ENCODE measurements at places on chromosomes 11 and 22.

GRCh38 chr11:16987205-16987568 is 27.0 kb downstream of the PLEKHA7 start:
- DNase-seq: no peak

- no peak for DNase-seq
These were observed 140.3 kb downstream of the CRYBB2 start for GRCh38 chr22:25359601-25360261.

GRCh38 chr11:117545706-117546105 is 218.1 kb downstream of the CEP164 start:
- no peak for DNase-seq

- DNase-seq: peak; percentile 62
These were observed 36.1 kb downstream of the MMP20 start for GRCh38 chr11:102589047-102589459.

DNA sequence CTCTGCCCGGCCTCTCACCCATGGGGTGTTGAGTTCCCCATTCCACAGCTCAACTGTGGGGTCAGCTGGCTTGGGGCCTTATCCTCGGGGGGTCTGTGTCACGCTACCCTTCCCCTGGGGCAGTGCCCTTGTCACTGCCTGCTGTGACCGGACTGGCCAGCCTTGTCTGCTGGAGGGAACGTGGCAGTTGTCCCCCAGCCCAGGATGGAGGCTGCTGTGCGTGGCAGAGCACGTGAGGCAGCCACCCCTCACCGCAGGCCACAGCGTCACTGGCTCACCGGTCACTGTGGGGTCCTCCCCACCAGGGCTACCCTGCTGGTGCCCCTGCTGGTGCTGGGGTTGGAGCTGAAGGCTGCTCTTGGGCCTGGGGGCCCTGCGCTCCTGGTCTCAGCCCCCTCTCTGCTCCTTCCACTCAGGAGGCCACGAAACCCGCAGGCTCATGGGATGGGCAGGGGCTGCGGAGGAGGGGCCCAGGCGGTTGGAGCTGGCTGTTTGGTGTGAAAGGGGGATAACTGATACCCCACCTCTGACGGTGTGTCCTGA is 13.4 kb downstream of the BRSK2 start:
- DNase-seq: no peak

- no peak for DNase-seq
These were observed 50.2 kb downstream of the LINC01488 start for GRCh38 chr11:69531717-69532088.

DNA sequence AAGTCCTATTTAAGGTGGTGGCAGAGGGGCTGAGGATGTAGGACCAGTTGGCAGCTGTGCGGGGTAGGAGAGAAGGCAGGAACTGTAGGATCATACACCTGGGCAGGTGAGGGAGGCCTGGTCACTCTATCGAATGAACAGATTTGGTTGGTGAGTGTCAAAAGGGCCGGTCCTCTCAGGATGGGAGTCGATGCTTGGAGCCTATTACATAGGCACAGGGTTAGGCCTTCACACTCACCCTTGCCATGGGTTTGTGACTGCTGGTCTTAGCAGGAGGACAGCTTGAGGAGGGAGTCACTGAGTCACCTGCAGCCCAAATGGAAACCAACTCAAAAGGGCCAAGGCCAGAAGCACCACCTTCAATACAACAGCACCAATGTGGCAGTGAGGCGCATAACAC is 80.2 kb upstream of the NARS2 start:
- DNase-seq: no peak

GRCh38 chr22:22113701-22114100 is 130.9 kb upstream of the VPREB1 start:
- DNase-seq: no peak

- peak; percentile 19 for DNase-seq
These were observed 31.9 kb upstream of the FAM181B start for GRCh38 chr11:82765466-82766034.

- no peak for DNase-seq
These were observed 2.4 kb downstream of the JAM3 start for GRCh38 chr11:134071306-134071705.

GRCh38 chr11:61512435-61512834 is 3.9 kb downstream of the LRRC10B start:
- DNase-seq: no peak

DNA sequence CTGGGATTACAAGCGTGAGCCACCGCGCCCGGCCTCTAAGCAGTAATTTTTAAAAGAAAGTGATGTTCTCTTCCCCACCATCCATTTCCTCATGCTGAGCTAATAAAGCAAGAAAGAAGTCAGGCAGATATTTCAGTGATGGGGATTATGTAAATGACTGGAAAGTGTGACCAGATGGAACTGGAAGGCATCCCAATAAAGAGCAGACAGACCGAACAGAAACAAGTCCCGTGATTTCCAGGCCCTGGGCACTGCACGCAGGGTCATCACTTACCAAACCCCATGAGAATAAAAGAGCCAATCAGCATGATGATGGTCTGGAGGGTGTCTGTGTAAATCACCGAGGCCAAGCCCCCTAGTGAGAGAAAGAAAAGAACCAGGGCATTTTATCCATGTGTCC is 18.2 kb downstream of the SLC5A4 start:
- DNase-seq: no peak

- DNase-seq: no peak
These were observed 7.2 kb downstream of the KCTD21 start for GRCh38 chr11:78181185-78181584.

GRCh38 chr11:57781529-57781943 is 19.9 kb downstream of the CTNND1 start:
- no peak for DNase-seq

DNA sequence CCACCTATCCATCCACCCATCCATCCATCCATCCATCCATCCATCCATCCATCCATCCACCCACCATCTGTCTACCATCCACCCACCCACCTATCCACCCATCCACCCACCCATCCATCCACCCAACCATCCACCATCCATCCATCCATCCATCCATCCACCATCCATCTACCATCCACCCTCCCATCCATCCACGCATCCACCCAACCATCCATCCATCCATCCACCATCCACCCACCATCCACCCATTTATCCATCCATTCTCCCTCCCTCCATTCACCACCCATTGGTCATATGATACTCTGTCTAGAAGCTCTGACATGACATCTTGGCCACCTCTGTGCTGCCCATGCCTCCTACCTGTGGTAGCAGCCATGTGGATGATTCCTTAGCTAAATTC is 31.7 kb downstream of the MUC2 start:
- DNase-seq: no peak

- no peak for DNase-seq
These were observed 39.7 kb downstream of the IGLL5 start for GRCh38 chr22:22927196-22927887.

DNA sequence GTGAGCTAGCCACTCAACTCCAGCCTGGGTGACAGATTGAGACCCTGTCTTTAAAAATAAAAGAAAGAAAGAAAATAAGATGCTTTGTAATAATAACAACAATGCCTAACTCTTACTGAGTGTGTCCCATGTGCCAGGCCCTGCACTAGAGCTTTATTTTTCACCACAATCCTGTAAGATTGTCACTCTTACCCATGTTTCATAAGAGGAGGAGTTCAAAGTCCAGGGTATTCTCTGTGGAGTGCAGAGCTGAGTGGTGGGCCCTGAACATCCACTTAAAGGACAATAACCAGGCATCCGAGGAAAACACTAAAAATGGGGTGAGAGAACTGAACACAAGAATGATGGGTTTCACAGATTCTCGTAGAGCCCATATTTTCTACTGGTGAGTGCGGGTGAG is 925 bp upstream of the C11orf52 start:
- DNase-seq: no peak

GRCh38 chr11:87239001-87239400 is 201.3 kb downstream of the TMEM135 start:
- no peak for DNase-seq

GRCh38 chr22:17269224-17269606 is 50.0 kb upstream of the ADA2 start:
- DNase-seq: no peak

- DNase-seq: no peak
These were observed 1054.0 kb downstream of the NTM start for GRCh38 chr11:132424433-132424832.

DNA sequence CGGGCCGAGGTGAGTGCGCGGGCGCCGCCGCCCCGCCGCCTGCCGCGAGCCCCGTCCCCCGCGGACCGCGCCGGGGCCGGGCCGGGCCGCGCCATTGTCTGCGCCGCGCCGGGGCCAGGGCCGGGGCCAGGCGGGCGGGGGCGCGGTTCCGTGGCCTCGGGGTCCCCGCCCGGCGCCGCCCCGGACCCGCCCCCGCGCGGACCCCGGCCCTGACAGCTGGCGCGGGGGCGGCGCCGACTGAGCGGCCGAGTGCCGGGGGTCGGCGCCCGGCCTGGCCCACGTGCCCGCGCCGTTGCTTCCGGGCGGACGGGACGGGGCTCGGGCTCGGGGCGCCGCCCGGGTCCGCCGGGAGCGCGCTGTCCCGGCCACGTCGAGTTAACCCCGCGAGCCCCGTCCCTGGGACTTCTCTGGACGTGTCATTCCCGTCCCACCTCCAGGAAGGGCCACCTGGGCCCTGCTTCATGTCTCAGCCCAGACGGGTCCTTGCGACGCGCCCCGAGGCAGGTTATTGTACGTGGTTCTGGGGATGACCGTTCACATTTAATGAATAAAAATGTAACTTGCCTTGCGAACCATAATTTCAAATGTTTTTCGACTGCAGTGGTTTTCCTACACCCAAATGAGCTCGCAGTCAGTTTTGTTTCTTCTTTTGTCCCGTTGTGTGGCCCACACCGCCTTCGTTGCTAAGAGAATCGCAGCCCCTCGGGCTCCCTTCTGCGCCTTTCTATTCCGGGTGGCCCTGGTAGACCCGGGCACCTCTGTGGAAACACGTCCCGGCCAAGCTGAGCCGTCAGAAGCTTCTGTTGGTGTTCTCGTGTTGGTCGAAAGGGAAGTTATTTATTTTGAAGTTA is 562 bp downstream of the ZBED4 start:
- peak; percentile 44 for DNase-seq

- DNase-seq: no peak
These were observed 30.9 kb upstream of the CACNG2 start for GRCh38 chr22:36734171-36735058.

DNA sequence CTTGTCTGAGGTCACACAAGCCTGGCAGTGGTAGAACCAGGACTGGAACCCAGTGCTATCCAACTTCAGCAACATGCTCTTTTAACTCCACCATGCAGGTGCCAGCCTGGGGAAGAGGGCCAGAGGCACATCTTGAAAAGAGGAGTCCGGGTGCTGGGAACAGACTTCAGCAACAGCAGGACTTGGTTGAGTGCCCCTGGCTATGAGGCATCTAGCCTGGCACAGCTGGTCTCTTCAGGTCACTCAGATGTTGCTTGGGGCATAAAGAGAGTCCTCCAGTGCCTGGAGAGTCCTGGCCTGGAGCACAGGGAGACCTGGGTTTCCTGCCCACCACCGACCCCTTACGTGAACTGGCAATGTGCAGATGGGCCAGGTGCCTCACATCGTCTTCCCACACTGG is 5.1 kb upstream of the CLCF1 start:
- no peak for DNase-seq

GRCh38 chr11:60208951-60209350 is 26.1 kb upstream of the MS4A6A start:
- no peak for DNase-seq

DNA sequence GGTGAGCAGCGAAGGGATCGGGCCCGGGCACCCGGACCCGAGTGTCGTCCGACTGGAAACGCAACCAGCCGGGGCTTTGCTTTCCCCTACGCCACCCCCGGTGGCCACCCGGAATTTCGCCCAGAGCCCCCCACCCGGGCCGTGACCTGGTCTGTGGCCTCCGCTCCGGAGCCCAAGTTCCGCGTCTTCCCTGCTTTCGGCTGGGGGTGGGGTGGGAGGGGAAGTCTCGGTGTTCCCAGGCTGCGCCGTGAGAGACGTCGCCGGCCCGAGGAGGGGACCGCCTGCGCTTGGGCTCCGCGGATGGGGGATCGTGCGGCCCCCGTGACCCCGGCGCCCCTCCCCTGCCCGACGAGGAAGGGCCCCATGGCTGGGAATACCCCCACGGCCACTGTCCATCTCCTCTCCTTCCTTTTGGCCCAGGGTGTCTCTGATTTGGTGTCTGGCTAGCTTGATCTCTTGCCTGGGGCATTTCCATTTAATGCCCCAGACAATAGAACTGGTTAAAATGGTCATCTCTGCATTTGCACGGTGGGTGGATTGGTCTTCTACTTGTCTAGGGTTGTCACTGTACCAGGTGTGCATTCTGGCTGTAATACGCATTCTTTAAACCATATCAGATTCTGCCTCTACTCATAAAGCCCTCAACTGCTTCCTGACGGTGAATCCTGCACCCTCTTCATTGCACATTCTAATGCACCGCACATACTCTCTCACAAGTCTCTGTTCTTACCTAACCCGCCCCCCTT is 789 bp downstream of the SIK2 start:
- peak; percentile 11 for DNase-seq

DNA sequence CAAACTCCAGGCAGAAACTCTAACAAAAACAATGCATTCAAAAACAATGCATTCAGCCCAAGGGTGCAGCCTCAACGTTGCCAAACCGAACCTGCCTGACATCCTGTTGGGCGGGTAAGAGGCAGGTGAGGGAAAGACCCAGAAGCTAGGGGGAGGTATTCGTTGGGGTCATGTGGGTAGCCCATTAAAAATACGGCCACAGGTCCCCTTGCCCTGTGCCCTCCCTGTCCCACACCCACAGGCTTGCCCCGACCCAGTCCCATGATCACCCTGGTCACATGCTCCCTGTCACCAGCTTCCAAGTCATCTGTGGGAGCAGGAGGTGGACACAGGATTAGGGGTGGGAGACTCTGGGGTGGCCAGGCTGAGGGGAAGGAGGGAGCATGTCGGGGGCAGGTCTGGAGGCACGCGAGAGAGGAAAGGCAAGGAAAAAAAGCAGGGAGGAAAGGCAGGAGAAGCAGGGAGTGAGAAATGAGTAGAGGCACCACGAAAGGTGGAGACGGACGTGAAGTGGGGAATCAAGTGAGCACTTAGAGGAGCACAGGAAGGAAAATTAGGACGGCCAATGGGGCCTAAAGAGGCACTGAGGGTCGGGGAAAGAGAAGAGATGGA is 683 bp downstream of the PLA2G6 start:
- peak; percentile 22 for DNase-seq

GRCh38 chr11:105004021-105004420 is 18.9 kb downstream of the CASP5 start:
- no peak for DNase-seq

GRCh38 chr11:27697679-27698275 is 2.5 kb downstream of the BDNF start:
- DNase-seq: no peak

GRCh38 chr22:33666279-33666960 is 253.9 kb downstream of the LARGE1 start:
- DNase-seq: no peak

- no peak for DNase-seq
These were observed 6.3 kb downstream of the CRY2 start for GRCh38 chr11:45853332-45854219.

GRCh38 chr22:33329398-33329797 is 271.2 kb upstream of the SYN3 start:
- no peak for DNase-seq

DNA sequence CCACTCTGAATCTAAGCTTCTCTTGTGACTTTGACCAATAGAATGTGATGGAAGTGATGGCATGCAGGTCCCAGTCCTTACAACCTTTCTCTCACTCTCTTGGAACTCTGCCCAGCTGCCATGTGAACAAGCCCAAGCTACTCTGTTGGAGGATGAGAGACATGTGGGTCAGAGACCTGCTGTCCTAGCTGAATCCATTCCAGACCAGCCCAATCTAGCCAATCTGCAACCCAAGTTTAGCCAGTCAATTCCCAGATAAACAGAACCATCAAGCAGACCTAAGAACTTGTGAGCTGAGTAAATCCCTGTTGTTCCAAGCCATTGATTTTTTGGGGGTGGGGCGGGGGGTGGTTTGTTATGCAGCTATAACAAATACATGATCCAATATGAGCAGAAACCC is 69.2 kb upstream of the GRK3 start:
- no peak for DNase-seq

GRCh38 chr11:95066716-95067038 is at the start of gene SRSF8:
Gene SRSF8 (plus strand): TSS chr11:95066919. CDS start chr11:95067227, 308 bp downstream.
- DNase-seq: no peak
